ENCODE measurements at places on chromosomes 16 and 17.

DNA sequence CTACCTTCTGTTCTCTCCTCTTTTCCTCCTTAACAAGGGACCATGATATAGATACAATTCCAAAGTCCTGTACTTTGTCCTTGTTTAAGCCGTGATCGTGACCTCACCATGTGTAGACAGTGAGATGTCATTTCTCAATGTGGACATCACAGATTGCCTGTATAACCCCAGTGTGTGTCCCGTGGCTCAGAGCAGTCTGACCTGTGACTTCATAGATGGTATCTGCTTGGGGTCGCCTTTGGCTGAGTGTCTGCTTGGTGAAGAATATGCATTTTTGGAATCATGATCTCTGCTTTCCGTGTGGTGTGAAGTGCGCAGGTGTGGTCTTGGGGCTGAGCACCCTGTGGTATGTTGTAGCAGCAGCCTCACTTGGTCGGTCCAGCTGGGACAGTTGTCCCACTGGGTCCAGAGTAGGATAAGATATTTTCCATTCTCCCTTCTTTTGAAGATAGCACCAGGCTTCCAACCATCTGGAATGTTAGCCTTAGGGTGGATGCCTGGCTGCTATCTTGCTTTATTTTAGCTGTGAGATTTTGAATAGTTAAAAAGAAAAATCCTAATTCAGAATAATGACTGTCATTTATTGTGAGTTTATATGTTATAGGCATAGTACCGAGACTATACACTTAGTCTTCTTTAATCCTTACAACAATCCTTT, 13.4 kb downstream of the MSI2 start:
- no peak for DNase-seq

DNA sequence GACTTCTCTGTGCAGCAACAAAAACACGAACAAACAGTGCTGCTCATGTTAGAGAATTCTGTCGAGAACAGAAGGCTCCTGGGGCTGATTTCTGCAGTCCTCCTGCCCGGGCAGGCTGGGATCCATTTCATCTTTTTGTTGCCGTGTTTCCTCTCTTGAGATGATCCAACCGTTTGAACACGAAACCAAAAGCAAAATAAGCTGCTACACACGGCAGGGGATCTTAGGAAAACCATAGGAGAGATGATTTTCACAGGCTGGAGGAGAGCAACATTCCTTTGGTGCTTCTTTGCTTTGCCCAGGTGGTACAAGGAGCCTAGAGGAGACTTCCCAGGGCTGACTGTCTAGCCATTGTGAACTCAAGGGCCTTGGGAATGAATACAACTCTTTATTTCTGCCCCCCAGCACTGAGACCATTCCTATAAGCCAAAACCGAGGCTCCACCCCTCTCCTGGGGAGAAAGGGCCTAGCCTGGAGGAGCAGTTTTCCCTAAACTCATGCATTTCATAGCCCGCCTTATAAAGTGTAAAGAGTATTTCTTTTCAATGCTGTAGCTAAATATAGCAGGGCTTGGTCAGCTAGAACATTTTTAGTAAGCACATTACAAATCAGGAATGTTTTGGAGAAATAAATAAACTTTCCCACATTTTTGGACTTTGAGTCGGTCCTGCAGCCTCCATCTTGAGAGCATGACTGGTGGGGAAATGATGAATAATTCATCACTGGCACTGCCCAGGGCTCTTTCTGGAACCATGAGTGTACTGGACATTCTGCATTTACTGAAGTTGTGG, 7.7 kb downstream of the FOXL1 start:
- DNase-seq = no peak

DNA sequence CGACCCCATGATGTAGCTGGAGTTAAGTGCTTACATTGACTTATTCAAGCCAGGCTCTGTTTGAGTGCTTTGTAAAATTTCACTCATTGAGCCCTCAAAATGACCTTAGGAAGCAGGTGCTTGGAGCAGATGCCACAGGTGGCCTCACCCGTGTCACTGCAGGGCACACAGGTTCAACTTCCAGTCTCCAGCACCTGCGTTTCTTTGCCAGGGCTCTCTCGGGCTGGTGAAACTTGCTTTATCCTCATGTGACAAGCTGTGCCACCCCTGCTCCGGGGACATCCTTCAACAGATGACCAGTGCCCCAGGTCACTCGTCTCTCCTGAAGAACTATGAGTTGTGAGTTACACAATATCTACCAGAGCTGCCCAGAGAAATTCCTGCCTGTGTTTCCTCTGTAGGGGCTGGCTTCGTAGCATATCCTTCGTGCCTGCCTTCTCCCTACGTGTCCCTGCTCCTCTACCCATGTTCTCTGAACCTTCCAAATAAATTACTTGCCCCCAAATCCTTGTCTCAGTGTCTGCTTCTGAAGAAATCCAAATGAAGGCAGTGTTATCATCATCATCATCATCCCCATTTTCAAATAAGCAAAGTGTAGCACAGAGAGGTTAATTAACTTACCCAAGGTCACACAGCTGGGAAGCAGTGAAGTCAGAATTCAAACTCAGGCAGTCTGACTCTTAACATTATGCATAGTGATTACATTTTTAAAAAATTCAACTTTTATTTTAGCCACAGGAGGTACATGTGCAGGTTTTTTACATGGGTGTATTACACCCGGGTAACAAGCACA, 352.5 kb downstream of the NPIPA8 start:
- no peak for DNase-seq

DNA sequence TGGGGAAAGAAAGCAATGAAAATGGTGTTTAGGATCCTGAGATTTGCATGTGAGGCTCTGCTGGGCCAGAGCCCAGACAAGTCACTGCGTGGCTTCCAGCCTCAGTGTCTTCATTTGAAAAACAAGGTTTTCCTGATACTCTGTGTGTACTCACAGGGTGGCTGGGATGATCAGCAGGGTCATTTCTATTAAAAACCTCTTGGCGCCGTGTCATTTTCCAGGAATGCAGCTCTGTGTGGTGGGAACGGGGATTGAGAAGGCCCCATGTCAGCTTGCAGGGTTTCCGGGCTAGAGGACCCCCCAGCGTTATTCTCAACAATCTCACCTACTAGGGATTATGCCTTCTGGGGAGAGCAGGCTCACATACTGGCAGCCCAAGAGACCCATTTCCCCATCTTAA, 73.5 kb downstream of the FOXL1 start:
- no peak for DNase-seq

- DNase-seq = no peak
These were observed 7.9 kb downstream of the NAT9 start for GRCh38 chr17:74768069-74768762.

- DNase-seq = no peak
These were observed 4.0 kb downstream of the C1QTNF1 start for GRCh38 chr17:79027925-79028491.

DNA sequence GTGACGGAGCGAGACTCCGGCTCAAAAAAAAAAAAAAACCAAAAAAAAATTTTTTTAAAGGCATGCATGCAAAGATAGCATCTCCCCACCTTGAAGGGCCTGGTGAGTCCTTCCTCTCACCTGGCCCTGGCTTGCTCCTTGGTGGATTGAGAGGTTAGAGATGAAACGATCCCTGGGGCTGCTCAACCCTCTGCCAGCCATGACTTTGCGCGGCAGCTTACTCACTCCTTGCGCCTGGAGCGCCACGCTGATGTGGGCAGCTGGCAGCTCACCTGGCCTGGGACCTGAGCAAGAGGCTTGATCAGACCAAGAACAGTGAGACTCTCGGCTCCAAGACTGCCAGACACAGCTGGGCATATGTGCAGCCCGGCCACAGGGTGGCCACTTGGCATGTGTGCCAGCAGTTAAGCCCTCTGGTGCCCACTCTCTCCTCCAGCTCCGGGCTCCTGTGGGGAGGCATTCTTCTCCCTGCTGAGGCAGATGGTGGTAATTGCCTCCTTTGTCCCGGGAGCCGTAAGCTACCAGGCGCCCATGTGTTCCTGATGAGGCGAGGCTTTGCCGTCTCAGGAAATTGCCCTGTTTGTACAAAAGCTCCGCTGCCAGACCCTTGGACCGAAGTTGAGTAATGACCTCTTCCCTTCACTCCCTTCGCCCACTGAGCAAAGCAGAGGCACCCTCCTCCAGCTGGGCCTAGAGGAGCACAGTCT, 5.1 kb upstream of the EVPL start:
- no peak for DNase-seq

DNA sequence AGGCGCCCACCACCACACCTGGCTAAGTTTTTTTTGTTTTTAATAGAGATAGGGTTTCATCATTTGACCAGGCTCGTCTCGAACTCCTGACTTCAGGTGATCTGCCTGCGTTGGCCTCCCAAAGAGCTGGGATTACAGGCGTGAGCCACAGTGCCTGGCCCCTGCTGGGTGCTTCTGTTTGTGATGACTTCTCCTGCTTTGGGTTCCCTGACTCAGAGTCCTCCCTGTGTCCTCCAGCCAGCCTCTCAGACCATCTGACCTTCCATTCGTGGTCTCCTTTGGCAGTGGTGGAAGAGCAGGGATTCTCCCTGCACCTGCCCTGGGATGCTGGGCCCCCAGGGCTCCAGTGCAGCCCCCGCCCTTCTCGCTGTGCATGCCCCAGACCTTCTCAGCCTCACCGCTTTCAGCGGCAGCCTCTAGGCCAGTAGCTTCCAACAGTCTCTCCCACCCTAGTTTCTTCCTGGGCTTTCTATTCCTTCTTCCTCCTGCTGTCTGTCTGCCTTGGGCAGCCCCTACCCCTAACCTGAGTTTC, 13.2 kb downstream of the BEAN1 start:
- no peak for DNase-seq

GRCh38 chr17:65618516-65618915, 57.1 kb upstream of the AXIN2 start:
- DNase-seq = no peak

DNA sequence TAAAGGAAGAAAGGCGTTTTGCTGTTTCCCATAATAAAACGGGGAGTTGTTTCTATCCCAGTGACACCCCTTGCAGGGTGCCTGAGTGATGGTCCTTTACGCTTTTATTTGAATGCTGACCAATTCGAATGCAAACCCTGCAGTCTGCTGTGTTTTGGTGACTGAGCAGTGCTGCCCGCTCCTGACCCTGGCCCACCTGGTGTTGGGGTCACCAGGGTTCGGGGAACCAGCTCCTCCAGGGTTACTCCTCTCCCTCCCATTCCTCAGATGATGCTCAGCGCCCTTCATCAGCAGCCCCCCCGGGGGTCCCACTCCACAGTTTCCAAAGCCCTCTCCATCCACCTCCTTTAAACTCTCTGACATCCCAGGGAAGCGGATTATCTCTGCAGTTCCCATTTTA, 6.0 kb downstream of the CA4 start:
- DNase-seq = no peak

- no peak for DNase-seq
These were observed 11.7 kb downstream of the GJD3 start for GRCh38 chr17:40352779-40353394.

GRCh38 chr16:52568983-52569690, 22.2 kb upstream of the TOX3 start:
- DNase-seq = no peak

DNA sequence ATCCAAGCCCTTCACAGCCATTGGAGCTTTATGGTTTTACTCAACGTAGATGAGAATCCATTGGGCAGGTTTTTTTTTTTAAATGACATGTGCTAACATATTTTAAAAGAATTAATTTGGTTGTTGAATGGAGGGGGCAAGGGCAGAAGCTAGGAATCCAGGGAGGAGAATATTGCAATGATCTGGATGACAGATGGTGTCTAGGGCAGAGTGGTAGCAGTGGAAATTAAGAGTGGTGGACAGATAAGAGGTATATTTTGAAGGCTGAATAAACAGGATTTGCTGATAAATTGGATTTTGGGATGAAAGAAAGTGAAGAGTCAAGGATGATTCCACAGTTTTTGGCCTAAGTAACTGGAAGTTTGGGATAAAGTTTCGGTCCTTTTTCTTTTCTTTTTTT, 54.8 kb upstream of the DHX40 start:
- no peak for DNase-seq

GRCh38 chr17:71649941-71650350, 470.9 kb upstream of the SOX9 start:
- DNase-seq = no peak

DNA sequence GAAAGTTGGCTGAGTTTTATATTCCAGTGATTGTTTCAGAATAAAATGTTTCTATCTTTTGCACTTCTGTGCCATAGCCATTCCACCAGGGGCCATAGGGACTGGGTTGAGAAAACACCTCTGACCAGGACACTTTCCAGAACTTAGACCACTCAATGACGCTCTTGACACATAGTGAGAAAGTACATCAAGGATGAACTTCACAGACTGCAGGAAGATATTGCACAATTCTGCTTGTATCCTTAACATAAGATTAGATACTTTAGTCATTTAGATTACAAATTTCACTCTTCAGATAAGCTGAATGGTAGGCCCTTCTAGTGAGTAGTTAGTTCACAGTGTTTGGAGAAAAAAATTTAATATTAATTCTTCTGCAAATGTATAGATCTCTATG, 13.0 kb upstream of the MPHOSPH6 start:
- no peak for DNase-seq

GRCh38 chr16:24035127-24035842, 199.5 kb downstream of the PRKCB start:
- no peak for DNase-seq

DNA sequence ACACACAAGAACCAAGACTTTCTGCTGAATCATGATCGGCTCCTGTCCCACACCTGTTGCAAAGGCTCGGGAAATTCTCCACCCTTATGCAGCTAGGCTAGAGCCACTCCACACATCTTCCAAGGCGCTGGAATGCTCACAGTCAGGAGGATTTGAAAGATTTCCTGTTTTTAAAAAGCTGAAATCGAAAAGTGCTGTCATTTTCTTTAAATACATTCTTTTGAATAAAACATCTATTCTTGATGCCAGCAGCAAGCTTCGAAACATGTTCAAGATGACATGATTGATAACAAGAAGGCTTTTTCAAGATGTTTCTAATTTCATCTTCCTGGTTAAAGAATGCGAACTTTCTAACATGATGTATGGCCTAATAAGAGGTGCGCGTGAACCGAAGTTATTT, 219.7 kb upstream of the CDH5 start:
- DNase-seq = no peak

Data from stimulated activated CD8-positive, alpha-beta memory T cell treated with anti-CD3 and anti-CD28 coated beads, Interleukin-4, amount 100 ng/mL, for 1 hour (primary cell).